Sciatic nerve (tissue), 2 donors: ENCODE measurements at places on chromosomes 3 and 15. TPM values are rescaled to one million over a fixed set of nuclear protein-coding genes. Genes with fewer than 3 reads are reported as not detected.

- no peak for DNase-seq
Observed at GRCh38 chr15:58495891-58496408, 64.2 kb downstream of the LIPC start.

GRCh38 chr15:95995375-95996168, 334.9 kb upstream of the NR2F2 start:
- no peak for DNase-seq

- no peak for DNase-seq
Observed at GRCh38 chr3:64133987-64134386, 91.3 kb downstream of the PRICKLE2 start.

GRCh38 chr3:111548756-111549155, 6.8 kb downstream of the CD96 start:
- no peak for DNase-seq

DNA sequence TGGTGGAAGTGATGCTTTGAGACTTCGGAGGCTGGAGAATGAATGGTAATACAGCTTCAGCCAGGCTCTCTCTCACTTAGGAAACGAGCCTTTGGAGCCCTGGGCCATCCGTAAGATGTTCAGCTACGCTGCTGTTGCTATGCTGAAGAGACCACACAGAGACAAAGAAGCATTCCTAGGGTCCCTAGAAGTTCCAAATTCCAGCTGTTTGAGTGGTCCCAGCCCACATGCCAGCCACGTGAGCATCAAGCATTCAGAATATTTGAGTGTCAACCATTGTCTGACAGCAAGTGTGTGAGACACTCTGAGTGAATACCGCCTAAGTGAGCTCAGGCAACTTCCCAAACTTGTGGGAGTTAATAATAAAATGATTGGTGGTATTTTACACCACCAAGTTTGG, 212.9 kb downstream of the CD47 start:
- no peak for DNase-seq

DNA sequence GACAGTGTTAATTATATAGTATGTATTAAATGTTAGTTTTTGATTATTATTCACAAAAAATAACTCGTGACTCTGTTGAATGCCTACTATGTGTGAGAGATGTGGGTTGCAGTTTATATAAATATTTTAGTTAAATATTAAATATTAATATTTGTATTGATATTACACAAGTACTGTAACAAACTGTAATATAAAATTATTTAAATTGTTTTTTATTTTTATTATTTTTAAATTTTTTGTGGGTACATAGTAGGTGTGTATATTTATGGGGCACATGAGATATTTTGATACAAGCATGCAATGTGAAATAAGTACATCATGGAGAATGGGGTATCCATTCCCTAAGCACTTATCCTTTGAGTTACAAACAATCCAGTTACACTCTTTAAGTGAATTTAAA, 196.1 kb upstream of the ZNF717 start:
- DNase-seq, result no peak

P2RY12 gene
- total RNA-seq, result 27.1 TPM

VEPH1 gene
- 1.0 TPM for total RNA-seq
